ENCODE measurements at places on chromosomes 13 and 19. TPM values are rescaled to one million over a fixed set of nuclear protein-coding genes. Genes with fewer than 3 reads are reported as not detected.

DNA sequence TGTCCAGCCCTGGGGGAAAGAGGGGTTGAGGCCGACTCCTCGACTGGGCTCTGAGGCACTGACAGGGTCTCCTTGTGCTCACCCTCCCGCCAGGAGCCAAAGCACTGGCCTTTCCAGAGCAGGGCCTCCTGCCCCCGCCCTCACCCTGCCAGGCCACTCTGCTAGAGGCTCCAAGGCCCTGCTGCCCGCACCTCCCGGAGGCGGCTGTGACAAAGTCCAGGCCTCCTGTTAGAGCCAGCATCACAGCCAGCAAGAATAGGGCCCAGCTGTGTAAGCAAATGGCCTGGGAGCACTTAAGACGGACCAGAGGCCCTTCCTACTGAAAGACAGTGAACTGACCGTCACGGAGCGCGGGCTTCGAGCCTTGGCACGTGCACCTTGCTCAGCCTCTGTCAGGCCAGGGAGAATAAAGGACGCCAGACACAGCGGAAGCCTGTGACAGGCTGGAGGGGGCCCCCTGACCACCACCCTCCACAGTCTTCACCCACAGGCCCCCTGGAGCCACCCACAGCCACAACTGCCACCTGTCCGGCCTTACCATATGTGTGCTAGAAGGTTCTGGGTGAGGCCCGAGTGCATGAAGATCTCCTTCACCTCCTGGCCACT is 50.9 kb downstream of the EPS15L1 start:
- DNase-seq, result peak; percentile 85

GRCh38 chr19:49812452-49812996 is 568 bp downstream of the FUZ start:
- DNase-seq, result no peak

DNA sequence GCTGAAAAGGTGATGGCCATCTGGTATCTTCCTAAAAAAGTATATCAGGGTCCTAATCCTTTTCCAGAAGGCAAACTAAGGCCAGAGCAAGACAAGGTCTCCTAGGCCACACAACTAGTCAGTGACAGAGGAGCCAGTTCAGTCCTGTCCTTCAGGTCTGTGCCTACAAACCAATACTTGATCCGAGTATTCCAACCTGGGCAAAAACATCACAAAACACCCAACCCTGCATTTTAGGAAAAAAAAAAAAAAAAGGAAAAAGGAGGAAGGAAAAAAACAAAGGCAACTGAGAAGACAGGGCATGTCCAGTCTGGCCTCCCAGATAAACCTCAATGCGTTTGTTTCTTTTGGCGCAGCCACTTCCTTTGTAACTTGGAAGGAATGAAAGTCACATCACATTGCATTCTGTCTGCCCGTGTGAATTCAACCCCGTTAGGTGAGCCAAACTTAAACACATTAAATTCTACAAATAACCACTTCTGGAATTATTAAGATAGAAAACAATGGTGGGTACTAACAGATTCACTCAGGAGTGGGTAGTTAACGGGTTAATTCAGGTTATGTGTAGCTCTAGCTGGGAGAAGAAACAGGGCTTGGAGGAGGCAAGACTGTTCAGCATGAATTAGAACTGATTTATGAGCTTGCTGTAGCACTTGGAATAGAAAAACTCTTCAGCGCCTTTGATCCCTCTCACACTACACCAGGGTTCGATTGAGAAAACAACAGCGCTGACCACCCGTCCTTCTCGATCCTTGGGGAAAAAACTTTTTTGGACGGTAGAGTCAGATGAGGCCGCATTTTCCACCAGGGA is 43.0 kb upstream of the HNRNPA1L2 start:
- no peak for DNase-seq

- DNase-seq, result no peak
Measured at GRCh38 chr13:108575430-108575829, 54.0 kb upstream of the MYO16 start.

DNA sequence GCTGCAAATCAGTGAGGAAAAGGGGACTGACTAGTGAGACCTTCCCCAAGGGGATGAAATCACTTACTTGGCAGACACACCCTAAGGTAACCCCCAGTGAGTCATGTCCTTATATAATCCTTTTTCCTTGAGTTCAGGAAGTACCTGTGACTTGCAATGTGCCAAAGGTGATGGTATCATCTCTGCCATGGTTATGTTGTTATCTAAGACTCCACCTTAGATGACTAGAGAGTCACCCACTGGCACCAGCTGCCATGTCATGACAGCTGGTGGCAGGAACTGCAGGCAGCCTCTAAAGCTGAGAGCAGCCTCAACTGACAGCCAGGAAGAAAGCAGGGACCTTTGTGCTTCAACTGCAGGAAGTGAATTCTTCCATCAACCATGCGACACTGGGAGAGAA is 12.5 kb downstream of the PBX4 start:
- DNase-seq, result no peak

DNA sequence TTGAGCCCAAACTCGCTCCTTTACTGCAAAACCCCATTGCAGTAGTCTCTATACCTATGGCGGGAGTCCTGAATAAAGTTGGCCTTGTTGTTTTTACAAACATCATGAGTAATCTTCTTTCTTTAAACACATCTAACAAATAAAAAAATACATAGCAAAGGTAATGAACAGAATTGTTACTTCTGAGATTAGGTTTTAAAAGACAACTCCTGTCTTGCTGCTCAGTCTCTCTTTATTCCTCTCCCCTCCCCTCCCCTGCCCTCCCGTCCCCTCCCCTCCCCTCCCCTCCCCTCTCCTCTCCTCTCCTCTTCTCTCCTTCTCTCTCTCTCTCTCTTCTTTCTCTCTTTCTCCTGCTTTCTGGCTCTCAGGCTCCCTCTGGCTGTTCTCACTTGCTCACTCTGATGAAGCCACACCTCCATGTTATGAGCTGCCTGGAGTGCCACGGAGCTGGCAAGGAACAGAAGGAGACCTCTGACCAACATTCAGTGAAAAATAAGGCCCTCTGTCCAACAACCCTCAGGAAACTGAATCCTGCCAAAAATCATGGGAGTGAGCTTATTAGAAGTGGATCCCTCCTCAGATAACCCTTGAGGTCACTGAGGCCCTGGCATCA is 300.7 kb upstream of the MIR17HG start:
- DNase-seq, result no peak

DNA sequence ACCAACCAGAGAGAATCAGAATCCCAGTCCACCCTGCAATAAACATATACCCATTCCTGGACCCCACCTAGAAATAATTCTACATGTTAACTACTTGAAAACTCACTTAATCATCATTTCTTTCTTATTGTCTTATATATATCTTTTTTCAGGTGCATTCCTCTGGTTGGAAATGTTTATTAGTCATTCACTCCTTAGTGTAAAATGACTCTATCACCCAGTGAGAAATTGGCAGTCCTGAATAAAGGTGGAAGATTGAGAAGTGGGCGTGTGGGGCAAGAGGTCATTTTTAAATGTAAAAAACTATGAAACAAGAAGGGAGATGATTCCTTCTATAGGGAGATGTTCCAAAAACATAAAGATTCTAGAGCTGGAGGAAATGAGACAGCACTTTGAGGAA is 101.2 kb upstream of the MBNL2 start:
- DNase-seq, result no peak

DNA sequence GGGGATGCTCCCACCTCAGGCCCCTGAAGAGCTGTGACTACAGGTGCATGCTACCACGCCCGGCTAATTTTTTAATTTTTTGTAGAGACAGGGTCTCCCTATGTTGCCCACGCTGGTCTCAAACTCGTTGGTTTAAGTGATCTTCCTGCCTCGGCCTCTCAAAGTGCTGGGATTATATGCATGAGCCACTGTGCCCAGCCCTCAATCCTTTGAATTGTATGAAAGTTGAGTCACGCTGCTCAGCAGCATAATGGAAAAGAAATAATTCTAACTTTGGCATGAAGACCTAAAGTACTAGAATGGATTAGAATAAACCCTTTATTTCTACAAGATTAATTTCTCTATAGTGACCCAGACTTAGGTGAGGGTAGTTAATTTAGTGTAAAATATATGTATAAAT is 42.4 kb downstream of the MRPS31 start:
- no peak for DNase-seq

DNA sequence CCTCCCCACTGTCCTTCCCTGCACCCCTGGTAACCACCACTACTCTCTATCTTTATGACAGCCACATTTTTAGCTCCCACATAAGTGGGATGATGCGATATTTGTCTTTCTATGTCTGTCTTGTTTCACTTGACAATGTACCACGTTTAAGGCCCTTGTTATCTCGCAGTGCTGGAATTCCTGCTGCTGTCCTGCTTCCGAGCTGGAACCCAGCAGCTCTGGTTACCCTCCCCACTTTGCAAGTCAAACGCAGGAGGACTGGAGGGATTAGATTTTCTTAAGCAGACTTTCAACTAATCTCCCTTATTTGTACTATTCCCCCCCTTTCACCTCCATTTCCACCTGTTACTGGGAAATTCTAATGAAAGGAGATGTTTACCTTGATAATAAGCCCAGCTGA is 59.1 kb upstream of the PDX1 start:
- DNase-seq, result no peak

- DNase-seq, result peak; percentile 95
Measured at GRCh38 chr19:35755550-35756376, 1.1 kb downstream of the HSPB6 start.

Gene GARIN5A
- 1.2 TPM for total RNA-seq

Gene PPM1N
- 0.57 TPM for total RNA-seq

Gene NKG7
- total RNA-seq, result 0.99 TPM

Gene PNMA8C
- 0.07 TPM for total RNA-seq

Gene PSG1
- total RNA-seq, result not detected

Gene PDE4C
- total RNA-seq, result 1.2 TPM

Gene SHISA2
- total RNA-seq, result 0.07 TPM

Gene KBTBD7
- total RNA-seq, result 6.8 TPM

Gene THAP8
- total RNA-seq, result 4.0 TPM

Measured in left ventricle myocardium superior (tissue), 1 donor.